ENCODE measurements at places on chromosomes 2 and 18. TPM values are rescaled to one million over a fixed set of nuclear protein-coding genes. Genes with fewer than 3 reads are reported as not detected.
A peak's percentile ranks its signal among the peaks of the same experiment; 100 is the strongest.

DNA sequence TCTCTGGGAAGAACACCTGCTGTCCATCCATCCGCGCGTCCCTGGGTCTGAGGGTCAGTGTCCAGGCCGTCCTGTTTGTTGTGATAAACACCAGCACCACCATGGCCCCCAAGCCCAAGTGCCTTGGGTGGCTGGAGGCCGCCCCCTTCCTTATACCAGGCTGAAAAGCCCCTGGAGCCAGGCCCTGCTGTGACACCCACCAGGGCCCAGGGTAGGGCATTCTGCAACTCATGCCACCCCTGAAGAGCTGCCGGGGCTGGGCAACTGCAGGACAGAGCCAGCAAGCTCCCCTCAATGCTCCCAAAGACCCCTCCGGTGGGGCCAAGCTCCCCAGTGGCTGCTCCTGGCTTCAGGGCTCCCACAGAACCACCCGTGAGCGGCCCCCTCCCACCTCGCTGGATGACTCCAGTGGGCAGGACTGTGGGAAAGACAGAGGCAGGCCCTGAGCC, 31.9 kb upstream of the SNED1 start:
- 0 out of 2 replicates have a peak, but pooled peaks cover 6% of the 10 kb centered on the region for H3K4me1 ChIP-seq
- no peak overlapping the region for H3K27ac ChIP-seq
- no peak overlapping the region for H3K4me3 ChIP-seq
- H3K36me3 ChIP-seq = no peaks in the 10 kb centered on the region
- no peak for DNase-seq
- H3K27me3 ChIP-seq = no peaks in the 10 kb centered on the region

DNA sequence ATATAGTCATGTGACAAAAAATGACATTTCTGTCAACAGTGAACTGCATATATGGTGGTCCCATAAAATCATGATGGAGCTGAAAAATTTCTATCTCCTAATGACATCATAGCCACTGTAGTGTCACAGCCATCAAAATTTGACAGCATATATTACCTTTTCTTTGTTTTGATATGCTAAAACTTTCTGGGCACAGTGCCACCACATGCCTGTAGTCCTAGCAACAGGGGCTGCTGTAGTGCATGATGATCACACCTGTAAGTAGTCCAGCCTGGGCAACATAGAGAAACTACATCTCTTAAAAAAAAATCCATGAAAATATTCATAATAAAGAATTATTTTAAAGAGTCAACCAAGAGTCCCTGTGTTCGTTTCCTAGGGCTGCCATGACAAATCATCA, 155.5 kb upstream of the SERTAD2 start:
- DNase-seq = no peak
- H3K27ac ChIP-seq = no peak overlapping the region
- peaks cover 21% of the 10 kb centered on the region for H3K4me1 ChIP-seq
- no peak overlapping the region for H3K4me3 ChIP-seq
- no peaks in the 10 kb centered on the region for H3K27me3 ChIP-seq

- no peaks in the 10 kb centered on the region for H3K4me1 ChIP-seq
- peaks cover 5% of the 10 kb centered on the region for H3K27me3 ChIP-seq
- no peak overlapping the region for H3K27ac ChIP-seq
- H3K4me3 ChIP-seq = no peak overlapping the region
- H3K36me3 ChIP-seq = no peaks in the 10 kb centered on the region
Measured at GRCh38 chr2:207778298-207778882, 8.7 kb upstream of the FZD5 start.

GRCh38 chr2:217803653-217803960, 199.2 kb downstream of the TNS1 start:
- H3K4me3 ChIP-seq = no peak overlapping the region
- peaks cover 18% of the 10 kb centered on the region for H3K36me3 ChIP-seq
- H3K27ac ChIP-seq = no peak overlapping the region
- no peaks in the 10 kb centered on the region for H3K27me3 ChIP-seq
- H3K4me1 ChIP-seq = no peaks in the 10 kb centered on the region

GRCh38 chr2:127951026-127951425, 65.3 kb upstream of the AMMECR1L start:
- no peaks in the 10 kb centered on the region for H3K4me1 ChIP-seq
- H3K27ac ChIP-seq = no peak overlapping the region
- H3K4me3 ChIP-seq = no peak overlapping the region
- no peaks in the 10 kb centered on the region for H3K27me3 ChIP-seq

DNA sequence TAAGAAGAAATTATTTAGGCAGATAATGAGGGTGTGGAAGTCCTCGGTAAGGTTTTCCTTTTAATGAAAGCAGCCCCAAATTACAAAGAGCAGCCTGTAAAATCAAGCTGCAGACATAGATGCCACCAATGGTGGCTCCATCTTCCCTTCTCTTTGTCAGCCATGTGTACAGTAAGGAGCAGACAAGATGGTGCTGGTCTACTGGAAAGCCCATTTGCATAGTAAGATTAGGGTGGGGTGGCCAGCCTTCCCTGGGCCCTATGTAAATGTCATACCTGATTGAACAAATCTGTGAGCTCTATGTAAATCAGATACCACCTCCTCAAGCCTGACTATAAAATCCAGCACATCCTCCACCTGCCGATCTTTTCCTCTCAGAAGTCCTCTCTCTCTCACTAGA, 154.4 kb upstream of the SERTAD2 start:
- H3K27me3 ChIP-seq = no peaks in the 10 kb centered on the region
- DNase-seq = no peak
- peak overlapping the region; percentile 97 for H3K27ac ChIP-seq
- H3K36me3 ChIP-seq = no peaks in the 10 kb centered on the region
- peaks cover 21% of the 10 kb centered on the region for H3K4me1 ChIP-seq

- H3K4me1 ChIP-seq = peaks cover 15% of the 10 kb centered on the region
- no peak overlapping the region for H3K27ac ChIP-seq
- H3K27me3 ChIP-seq = no peaks in the 10 kb centered on the region
- no peak overlapping the region for H3K4me3 ChIP-seq
- H3K36me3 ChIP-seq = no peaks in the 10 kb centered on the region
Measured at GRCh38 chr2:223923976-223924375, 21.2 kb downstream of the WDFY1 start.

- H3K27ac ChIP-seq = no peak overlapping the region
- no peak overlapping the region for H3K4me3 ChIP-seq
- H3K36me3 ChIP-seq = no peaks in the 10 kb centered on the region
- peaks cover 8% of the 10 kb centered on the region for H3K27me3 ChIP-seq
- DNase-seq = no peak
Measured at GRCh38 chr2:11473659-11474433, 7.9 kb upstream of the E2F6 start.

GRCh38 chr2:158357699-158358098, 98.9 kb downstream of the CCDC148 start:
- H3K4me1 ChIP-seq = no peaks in the 10 kb centered on the region
- no peaks in the 10 kb centered on the region for H3K27me3 ChIP-seq
- no peak overlapping the region for H3K4me3 ChIP-seq

GRCh38 chr18:53864770-53865169, 359.7 kb downstream of the MBD2 start:
- peak; percentile 28 for DNase-seq
- H3K36me3 ChIP-seq = no peaks in the 10 kb centered on the region
- no peak overlapping the region for H3K27ac ChIP-seq
- H3K27me3 ChIP-seq = no peaks in the 10 kb centered on the region
- H3K4me3 ChIP-seq = no peak overlapping the region

DNA sequence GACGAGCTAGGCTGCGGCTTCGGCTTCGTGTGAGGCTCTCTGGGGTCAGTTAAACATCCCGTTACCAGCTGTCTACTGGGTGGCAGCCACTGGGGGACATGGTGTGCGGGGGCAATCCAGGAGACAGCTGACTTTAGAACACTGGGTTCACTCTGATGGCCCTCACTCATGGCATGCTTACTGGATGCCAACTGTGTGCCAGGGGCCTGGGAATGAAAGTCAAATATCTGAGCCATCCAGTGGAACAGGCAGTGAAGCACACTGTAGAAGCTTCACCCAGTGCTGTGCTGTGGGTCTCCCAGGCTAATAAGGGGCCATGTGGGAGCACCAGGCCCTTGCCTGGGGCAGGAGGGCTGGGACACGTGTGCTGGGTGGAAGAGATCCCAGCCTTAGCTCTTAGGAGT, 48.3 kb downstream of the GLI2 start:
- no peak overlapping the region for H3K4me3 ChIP-seq
- DNase-seq = no peak
- no peaks in the 10 kb centered on the region for H3K36me3 ChIP-seq
- H3K27me3 ChIP-seq = no peaks in the 10 kb centered on the region
- H3K4me1 ChIP-seq = peaks cover 24% of the 10 kb centered on the region

DNA sequence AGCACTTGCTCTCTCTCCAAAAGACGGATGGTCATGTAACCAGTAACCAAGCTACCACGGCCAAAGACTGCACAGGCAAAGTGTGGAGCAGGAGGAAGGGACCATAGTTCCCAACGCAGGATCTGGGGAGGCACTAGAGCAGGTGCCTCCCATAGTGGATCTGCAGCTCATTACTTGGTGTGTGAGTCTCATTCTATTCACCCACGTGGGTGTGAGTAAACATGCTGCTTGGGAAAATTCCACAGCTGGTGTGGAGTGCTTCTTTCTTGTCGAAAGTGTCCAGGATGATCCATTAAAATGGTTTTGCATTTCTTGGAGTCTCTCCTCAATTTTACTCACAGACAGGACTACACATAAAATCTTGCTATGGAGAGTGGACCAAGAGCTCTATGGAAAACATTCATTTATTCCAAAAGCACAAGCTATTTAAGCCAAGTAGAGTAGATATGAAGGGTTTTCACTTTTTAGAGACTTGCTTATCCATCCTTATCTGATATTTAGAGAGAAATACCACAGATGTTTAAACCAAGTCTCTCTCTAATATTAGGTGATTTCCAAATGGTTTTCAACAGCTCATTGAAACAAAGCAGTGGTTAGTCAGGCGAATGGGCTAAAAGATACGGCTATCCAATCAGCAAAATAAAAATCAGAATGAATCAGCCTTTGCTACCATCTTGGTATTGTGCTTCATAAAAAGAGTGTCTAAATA, 104.3 kb upstream of the CCDC195 start:
- no peak overlapping the region for H3K4me3 ChIP-seq
- peak; percentile 29 for DNase-seq
- H3K27ac ChIP-seq = no peak overlapping the region
- H3K27me3 ChIP-seq = no peaks in the 10 kb centered on the region
- peaks cover 17% of the 10 kb centered on the region for H3K36me3 ChIP-seq

DNA sequence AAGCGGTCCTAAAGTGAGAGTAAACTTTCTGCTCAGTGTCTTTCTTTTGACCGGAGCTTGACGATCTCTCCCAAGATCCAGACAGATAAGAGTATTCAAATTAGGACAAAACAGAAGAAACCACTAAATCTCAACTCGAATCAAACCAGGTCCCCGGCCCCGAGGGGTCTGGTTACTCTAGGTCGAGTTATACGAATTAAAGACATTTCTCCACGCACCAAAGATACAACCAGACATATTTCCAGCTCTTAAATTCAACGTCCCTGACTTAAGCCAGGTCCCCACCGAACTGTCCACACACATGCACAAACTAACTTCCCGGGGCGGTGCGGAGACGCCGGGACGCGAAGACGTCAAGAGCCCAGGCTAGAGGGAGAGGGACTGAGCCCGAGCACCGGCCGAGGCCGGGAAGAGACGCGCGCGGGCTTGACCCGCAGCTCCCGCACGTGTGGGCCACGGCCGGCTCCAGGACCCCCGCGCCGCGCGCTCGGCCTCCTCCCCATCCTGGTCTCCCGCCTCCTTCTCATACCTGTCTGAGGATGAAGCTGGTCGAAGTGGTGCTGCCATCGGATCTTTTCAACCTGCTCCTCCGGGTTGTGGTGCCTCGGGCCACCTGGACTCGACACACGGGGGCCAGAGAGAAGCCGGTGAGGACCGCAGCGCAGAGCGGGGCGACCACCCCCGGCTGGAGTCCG, 896 bp downstream of the CACNB4 start:
- no peaks in the 10 kb centered on the region for H3K36me3 ChIP-seq
- peak; percentile 55 for DNase-seq
- H3K4me1 ChIP-seq = peaks cover 7% of the 10 kb centered on the region

- no peak overlapping the region for H3K27ac ChIP-seq
- peaks cover 49% of the 10 kb centered on the region for H3K27me3 ChIP-seq
- H3K4me3 ChIP-seq = no peak overlapping the region
- H3K4me1 ChIP-seq = no peaks in the 10 kb centered on the region
- DNase-seq = peak; percentile 55
Measured at GRCh38 chr2:64222351-64222750, 78.1 kb upstream of the PELI1 start.

GRCh38 chr18:67651438-67651837, 134.9 kb upstream of the DSEL start:
- H3K36me3 ChIP-seq = no peaks in the 10 kb centered on the region
- no peak overlapping the region for H3K27ac ChIP-seq
- no peaks in the 10 kb centered on the region for H3K27me3 ChIP-seq
- peak overlapping the region; percentile 2 for H3K4me3 ChIP-seq

DNA sequence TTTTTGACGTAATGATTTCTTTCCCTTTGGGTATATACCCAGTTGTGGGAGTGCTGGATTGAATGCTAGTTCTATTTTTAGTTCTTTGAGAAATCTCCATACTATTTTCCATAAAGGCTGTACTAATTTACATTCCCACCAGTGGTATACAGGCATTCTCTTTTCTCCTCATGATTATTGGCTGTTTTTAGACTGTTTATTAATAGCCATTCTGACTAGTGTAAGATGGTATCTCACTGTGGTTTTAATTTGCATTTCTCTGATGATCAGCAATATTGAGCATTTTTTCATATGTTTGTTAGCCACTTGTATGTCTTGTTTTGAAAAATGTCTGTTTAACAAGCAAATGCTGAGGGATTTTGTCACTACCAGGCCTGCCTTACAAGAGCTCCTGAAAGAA, 9.2 kb upstream of the CD28 start:
- no peaks in the 10 kb centered on the region for H3K36me3 ChIP-seq
- no peak for DNase-seq
- H3K27me3 ChIP-seq = no peaks in the 10 kb centered on the region
- no peak overlapping the region for H3K4me3 ChIP-seq

- H3K4me3 ChIP-seq = no peak overlapping the region
- H3K27me3 ChIP-seq = peaks cover 12% of the 10 kb centered on the region
- DNase-seq = peak; percentile 62
- no peak overlapping the region for H3K27ac ChIP-seq
- H3K4me1 ChIP-seq = no peaks in the 10 kb centered on the region
- no peaks in the 10 kb centered on the region for H3K36me3 ChIP-seq
Measured at GRCh38 chr2:130920415-130921163, 83.9 kb downstream of the ARHGEF4 start.

DNA sequence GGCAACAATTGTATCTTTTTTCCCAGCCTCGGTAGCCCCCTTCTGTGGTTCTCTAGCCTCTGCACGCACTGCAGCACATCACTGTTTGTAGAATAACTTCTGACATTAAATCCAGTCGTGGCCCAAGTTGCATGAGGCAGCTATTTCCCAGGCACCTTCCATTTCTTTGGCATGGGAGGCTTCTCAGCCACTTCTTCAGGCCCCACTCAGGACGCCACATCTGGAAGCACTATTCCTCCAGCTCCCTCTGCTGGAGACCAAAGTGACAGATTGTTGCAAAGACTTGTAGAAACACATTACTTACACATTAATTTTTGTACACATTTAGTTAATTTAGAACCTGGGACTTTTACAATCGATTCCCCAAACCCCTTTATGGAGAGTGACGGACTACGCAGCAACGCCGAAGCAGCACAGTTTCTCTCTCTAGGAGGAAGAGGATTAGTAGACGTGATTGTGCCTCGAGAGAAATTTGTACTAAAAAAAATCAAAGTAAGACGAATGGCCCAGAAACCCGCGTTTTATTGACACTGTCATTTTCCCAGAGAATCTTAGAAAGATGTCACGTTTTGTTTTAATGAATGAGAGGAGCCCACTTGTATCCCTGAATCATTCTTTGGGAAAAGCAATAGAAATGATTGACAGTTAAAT, 57.8 kb upstream of the RGPD5 start:
- no peaks in the 10 kb centered on the region for H3K36me3 ChIP-seq
- H3K27me3 ChIP-seq = no peaks in the 10 kb centered on the region
- H3K4me3 ChIP-seq = peak overlapping the region; percentile 45

- H3K4me3 ChIP-seq = no peak overlapping the region
- H3K27me3 ChIP-seq = no peaks in the 10 kb centered on the region
Measured at GRCh38 chr2:197560146-197560665, 44.3 kb downstream of the MOB4 start.

RPRM gene
- not detected for total RNA-seq

MATN3 gene
- total RNA-seq = 0.25 TPM

KLHL14 gene
- total RNA-seq = not detected

TMEM200C gene
- total RNA-seq = not detected

Measured in GM23248 (cell line).